ENCODE measurements at places on chromosomes 3 and 15.

- DNase-seq: no peak
Observed at GRCh38 chr15:101439285-101439919, 50.1 kb downstream of the PCSK6 start.

- no peak for DNase-seq
Observed at GRCh38 chr3:195907934-195908693, at the start of gene TNK2. Gene TNK2 (minus strand): TSS chr3:195908551. CDS start chr3:195888588, 19,963 bp downstream.

GRCh38 chr3:18872466-18872865 is 275.8 kb upstream of the KCNH8 start:
- DNase-seq: no peak

- no peak for DNase-seq
Observed at GRCh38 chr15:29438703-29439055, 169.1 kb upstream of the NSMCE3 start.

DNA sequence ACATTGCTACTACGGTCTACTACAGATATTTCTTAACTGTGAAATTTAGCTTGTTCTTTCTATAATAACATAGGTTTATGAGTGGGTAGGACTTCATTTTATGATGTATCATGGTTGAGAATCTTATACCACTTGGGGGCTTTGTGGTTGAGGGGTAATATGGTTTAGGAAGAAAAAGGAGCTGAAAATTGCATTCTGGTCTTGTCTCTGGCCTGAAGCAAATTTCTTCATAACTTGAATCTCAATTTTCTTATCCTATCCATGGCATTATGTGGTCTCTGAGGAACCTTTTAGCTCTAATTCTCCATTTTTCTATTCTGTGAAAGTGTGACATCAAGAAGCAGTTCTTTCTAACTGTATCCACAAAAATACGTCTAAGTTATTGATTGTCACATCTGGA is 341.0 kb downstream of the SOX2 start:
- DNase-seq: no peak

GRCh38 chr3:139260793-139261736 is 82.8 kb upstream of the MRPS22 start:
- DNase-seq: no peak
